Left ventricle myocardium superior (tissue), 1 donor: ENCODE measurements at places on chromosomes 12 and 14. TPM values are rescaled to one million over a fixed set of nuclear protein-coding genes. Genes with fewer than 3 reads are reported as not detected.
A peak's percentile ranks its signal among the peaks of the same experiment; 100 is the strongest.

The NFE2 gene
- 0.74 TPM for total RNA-seq

The CACNA1C gene
- 201 TPM for total RNA-seq

The TMEM119 gene
- 1.4 TPM for total RNA-seq

The METAP2 gene
- 61.6 TPM for total RNA-seq

The TAC3 gene
- total RNA-seq, result not detected

The CDH24 gene
- 2.0 TPM for total RNA-seq

The ACSS3 gene
- total RNA-seq, result 22.0 TPM

The NEUROD4 gene
- total RNA-seq, result not detected

The DTX3 gene
- 21.4 TPM for total RNA-seq

The LRRC43 gene
- 1.4 TPM for total RNA-seq

The MYH6 gene
- 4,258 TPM for total RNA-seq

- DNase-seq, result no peak
Measured at GRCh38 chr14:90741682-90741946, 74.6 kb downstream of the TTC7B start.

GRCh38 chr14:92440345-92441003 is 73.1 kb upstream of the RIN3 start:
- no peak for DNase-seq

GRCh38 chr12:26567126-26567525 is 265.9 kb downstream of the ITPR2 start:
- no peak for DNase-seq

DNA sequence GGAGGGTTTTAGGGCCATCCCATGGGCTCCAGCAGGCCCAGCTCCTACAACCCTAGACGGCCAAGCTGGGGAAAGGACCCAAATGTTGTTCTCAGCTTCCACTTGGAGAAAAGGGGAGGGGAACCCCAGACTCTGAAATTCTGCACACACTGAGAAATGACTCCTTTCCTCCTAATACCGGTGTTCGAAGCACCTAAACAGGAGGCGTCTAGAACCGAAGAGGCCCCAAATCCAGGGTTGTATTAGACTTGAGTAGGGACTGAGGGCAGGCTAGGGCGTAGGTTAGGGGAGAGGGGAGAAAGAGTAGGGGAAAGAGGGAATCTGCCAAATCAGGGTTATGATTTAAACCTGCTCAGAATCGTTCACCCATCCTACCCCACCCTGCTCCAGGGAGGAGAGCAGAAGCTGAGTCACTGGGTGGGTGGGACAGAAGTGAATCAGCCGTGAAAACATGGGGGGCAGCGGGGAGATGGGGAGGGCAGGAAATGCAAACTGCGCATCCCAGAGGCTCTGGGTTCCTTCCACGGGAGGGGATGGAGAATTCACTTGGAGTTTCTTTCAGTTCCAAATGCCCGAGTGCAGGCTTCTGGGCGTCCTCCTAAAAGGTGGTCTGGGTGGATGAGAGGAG is 1.0 kb downstream of the IGFBP6 start:
- no peak for DNase-seq

GRCh38 chr14:22836301-22837113 is at the start of gene MMP14:
MMP14 (plus strand) TSS chr14:22836585; CDS start chr14:22836818, 233 bp downstream.
- DNase-seq, result peak; percentile 77

GRCh38 chr12:85036234-85036707 is at the start of the genes LRRIQ1 and TSPAN19:
LRRIQ1 (plus strand) TSS chr12:85036351; CDS start chr12:85038177, 1,826 bp downstream.
TSPAN19 (minus strand) TSS chr12:85036277; CDS start chr12:85029946, 6,331 bp downstream.
- peak; percentile 33 for DNase-seq

GRCh38 chr14:76687611-76688382 is 73.5 kb upstream of the VASH1 start:
- no peak for DNase-seq

DNA sequence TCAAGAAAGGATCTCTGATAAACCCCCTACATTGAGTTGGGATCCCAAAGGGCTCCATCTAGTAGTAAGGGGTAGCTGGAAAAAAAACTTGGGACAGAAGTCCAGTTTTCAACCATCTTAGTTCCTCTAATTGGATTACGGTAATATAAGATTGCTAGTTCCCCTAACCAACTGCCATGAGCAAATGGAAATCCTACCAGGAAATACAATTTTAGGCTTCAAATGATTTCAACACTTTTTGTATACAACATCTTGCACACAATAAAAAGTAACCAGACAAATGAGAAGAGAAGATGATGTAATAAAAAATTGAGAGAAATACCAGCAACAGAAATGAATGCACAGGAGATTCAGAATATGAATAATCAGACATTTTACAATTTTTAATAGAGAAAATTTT is 73.0 kb downstream of the TSHR start:
- DNase-seq, result no peak

DNA sequence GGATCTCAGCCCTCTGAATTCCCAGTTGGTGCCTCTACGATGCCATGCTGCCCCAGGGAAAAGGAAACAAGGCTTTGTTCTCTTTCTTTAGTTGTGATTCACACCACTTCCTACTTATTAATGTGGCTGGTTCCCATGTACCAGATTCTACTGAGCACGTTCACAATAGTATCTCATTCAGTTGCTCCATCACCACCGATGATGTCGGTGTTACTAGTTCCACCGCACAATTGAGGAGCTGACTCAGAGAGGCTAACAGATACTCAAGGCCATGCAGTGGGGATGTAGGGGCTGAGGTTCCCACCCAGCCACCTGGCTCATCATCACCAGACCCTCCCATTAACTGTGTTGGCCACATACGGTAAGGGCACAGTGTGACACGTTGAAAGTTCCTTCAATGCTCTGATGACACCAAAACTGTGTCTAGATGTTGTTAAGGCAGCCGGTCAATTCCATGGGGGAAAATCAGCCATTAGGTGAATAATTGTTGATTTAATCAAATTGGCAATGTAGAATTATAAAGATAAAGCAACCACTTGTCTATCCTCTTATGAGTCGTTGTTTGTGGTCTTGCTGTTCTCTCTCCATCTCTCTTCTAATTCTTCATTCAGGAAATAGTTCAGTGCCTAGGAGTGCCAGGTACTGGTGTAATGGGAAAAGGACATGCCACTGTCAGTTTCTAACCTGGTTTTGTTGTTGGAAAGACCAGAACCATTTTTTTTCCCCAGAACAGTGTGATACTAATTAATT is 244.2 kb upstream of the CRY1 start:
- DNase-seq, result no peak

DNA sequence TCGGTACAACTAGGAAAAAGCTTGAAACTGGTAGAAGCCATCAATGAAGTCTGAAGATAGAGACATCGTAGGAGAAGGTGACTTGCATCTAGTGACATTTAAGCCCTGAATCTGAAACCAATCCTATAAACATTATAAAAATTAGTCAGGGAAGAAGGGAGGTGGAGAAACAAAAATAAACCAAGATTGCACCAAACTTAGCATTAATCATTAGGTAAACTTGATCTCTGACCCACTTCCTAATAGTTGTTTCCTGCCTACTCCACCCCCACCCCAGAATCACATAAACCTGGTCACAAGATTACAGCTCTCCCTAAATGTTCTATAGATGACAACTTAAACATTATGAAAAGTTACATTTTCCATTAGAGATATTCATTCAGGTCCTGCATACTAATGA is 40.4 kb downstream of the TSPAN19 start:
- no peak for DNase-seq

GRCh38 chr12:131756441-131756840 is 45.6 kb downstream of the SFSWAP start:
- no peak for DNase-seq

DNA sequence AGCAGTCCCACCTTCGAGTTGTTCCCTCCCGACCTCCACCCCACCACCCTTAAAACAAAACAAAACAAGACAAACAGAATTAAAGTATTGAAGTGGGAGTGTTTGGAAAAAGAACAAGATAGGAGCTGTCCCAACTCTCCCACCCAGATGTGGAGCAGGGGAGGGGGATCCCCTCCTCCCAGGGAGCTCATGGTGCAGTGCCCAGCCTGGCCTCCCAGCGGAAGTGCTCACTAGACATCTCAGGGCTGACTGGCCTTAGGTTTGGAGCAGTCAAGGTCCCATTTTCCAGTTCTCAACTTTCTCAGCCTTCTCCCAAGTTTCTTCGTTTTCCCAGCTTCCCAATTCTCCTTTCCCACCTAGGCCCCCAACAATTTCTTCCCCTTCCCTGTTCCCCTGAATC is 2.9 kb downstream of the SP7 start:
- DNase-seq, result no peak

GRCh38 chr12:70691018-70691672 is 53.9 kb upstream of the PTPRB start:
- no peak for DNase-seq

GRCh38 chr12:95693689-95694088 is 96.9 kb downstream of the NTN4 start:
- no peak for DNase-seq

DNA sequence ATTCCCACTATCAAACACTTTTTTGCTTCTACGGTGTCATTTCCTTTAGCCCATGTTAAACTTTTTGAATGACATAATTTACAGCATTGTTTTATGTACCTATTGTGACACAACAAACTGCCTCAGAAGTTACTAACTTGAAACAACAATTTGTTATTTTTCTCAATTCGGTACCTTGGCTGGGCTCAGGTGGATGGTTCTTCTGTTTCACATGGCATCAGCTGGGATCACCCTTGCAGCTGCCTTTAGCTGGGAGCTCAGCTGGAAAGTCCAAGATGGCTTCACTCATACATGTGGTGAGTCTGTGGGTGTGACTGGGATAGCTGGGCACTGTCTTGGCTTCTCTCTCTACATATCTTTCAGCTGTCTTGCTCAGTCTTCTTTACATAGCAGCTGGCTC is 156.0 kb downstream of the GXYLT1 start:
- no peak for DNase-seq

- no peak for DNase-seq
Measured at GRCh38 chr14:92259613-92260357, 63.2 kb upstream of the SLC24A4 start.

GRCh38 chr14:34436118-34436905 is 25.7 kb downstream of the SPTSSA start:
- no peak for DNase-seq

- DNase-seq, result no peak
Measured at GRCh38 chr14:36856095-36856878, 194.6 kb downstream of the PAX9 start.

- no peak for DNase-seq
Measured at GRCh38 chr14:35286003-35286600, 6.1 kb upstream of the PSMA6 start.

DNA sequence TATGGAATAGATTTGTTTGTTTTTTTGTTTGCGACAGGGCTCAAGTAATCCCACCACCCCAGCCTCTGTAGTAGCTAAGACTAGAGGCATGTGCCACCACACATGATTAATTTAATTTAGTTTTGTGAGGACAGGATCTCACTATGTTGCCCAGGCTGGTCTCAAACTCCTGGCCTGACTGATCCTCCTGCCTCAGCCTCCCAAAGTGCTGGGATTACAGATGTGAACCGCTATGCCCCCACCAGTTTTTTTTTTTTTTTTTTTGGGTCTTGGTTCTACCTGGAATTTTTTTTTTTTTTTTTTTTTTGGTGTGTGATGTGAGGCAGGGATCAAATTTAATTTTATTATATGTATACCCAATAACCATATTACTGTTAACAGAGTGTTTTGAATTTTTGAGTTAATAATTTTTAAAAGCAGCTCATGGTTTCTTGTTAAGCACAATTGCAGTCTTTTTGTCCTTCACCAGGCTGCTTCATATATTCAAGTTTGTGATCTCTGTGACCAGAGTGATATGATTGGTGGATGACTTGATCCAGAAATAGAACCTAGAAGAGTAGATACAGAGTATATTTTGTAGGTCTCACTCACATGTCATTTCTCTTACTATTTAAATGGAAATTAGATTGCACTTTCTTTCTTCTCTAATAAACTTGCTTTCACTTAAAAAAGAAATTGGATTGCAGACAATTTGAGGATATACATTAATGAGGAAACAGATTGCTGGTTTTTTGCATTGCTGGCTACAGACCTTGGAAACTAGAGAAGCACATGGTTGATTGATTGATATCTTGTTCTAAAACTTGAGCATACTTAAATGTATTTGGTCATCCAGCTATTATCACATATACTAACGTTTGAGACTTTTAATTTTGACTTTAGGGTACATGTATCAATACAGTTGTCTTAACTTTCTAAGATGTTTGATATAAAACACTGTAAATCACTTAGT is 13.2 kb downstream of the ADIPOR2 start:
- DNase-seq, result no peak

DNA sequence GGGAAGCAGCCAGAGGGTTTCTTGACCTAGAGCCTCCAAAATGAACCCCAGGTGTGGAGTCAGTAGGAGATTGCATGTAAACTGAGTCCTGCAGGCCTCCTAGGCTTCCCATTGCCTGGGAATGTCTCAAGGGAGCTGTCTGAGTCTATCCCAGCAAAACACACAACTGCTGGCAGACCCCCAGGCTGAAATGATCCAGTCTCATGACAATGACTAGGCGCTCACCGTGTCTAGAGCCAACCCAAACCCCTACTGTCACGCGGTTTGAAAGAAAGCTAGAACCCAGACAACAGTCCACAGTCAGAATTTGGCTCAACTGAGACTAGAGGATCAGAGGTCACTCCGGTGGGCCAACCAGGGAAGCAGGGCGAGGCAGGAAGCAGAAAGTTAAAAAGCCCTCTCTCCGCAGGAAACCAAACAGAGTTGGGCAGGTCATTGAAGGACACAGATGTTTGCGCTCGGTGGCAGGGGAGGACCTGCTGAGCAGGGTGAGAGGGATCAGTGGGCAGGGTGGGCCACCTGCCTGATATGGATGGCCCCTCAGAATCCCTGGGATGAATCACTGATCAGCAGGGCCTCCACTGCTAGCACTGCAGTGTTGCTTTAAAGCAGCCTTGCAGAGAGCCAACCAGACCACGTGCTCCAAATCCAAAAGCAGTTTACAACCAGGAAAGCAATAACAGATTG is 23.8 kb downstream of the ACTN1 start:
- no peak for DNase-seq

GRCh38 chr12:132563911-132564310 is 46.5 kb downstream of the LRCOL1 start:
- DNase-seq, result no peak

DNA sequence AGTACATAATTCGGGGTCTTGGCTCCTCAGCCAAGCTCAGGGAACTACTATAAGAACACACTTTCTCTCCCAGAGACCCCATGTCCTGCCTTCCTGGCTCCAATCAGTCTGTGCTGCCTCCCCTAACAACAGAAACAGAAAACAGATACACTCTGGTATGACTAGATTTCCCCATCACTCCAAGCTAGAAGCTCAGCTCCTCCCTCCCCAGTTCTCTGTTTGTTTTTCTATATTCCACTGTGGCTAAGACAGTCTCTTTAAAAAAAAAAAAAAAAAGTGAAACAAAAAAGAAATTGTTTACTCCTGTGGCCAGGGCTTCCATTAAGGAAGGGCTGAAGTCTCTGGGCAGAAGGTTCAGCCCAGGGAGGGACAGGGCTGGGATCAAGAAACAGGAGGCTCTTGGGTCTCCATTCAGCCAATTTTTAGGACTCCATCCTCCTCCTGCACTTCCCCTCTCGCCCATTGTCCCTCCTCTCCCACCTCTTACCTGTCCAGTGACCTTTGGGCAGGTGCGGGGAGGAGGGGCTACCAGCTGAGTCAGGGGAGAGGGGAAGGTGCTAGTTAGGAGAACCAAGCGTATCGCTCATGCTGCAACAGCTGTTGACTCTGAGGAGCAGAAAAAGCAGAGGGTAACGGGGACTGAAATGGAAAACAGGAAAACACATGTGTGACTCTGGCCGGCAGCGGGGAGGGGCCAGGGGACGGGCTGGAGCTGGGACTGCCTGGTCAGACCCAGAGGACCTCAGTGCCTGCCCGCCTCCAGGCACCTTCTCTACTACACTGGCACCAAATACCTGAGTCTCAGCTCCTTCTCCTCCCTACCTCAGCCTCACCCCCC is 4.1 kb upstream of the SLC7A7 start:
- DNase-seq, result peak; percentile 61
